ENCODE measurements at places on chromosomes 13 and 19. TPM values are rescaled to one million over a fixed set of nuclear protein-coding genes. Genes with fewer than 3 reads are reported as not detected.

The ZNF627 gene
- 9.8 TPM for total RNA-seq

GRCh38 chr19:13172346-13173138 lies 22.3 kb downstream of the IER2 start:
- H3K4me3 ChIP-seq, result no peak overlapping the region
- H3K27ac ChIP-seq, result no peak overlapping the region
- H3K4me1 ChIP-seq, result peaks cover 24% of the 10 kb centered on the region
- DNase-seq, result no peak
- H3K27me3 ChIP-seq, result no peaks in the 10 kb centered on the region
- H3K36me3 ChIP-seq, result no peaks in the 10 kb centered on the region

The KASH5 gene
- 0.21 TPM for total RNA-seq

- H3K36me3 ChIP-seq, result no peaks in the 10 kb centered on the region
- H3K4me3 ChIP-seq, result no peak overlapping the region
- DNase-seq, result no peak
- no peaks in the 10 kb centered on the region for H3K4me1 ChIP-seq
- no peak overlapping the region for H3K27ac ChIP-seq
- no peaks in the 10 kb centered on the region for H3K27me3 ChIP-seq
Measured at GRCh38 chr13:31267126-31267784, 67.5 kb downstream of the B3GLCT start.

DNA sequence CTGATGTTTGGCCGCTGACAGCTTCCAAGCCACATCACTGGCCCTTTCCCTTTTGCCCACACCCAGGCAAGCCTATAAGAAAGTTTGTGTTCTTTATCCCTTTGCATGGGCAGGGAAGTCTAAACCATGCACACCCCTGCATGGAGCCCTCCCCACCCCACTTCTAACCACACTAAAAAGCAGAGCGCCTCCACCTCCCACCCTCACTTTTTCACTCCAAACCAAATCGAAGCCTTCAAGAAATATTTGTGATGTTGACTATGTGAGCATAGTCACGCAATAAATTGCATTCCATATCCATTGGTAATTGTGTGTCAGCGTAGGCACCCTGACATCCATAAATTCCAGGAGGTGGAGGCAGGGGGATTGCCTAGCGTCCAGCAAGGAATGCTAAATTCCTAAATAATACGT lies 104.4 kb upstream of the LSM14A start:
- no peak for DNase-seq
- H3K4me3 ChIP-seq, result no peak overlapping the region
- no peak overlapping the region for H3K27ac ChIP-seq
- H3K36me3 ChIP-seq, result no peaks in the 10 kb centered on the region
- no peaks in the 10 kb centered on the region for H3K4me1 ChIP-seq

Data from GM12878 (cell line).